Urinary bladder (tissue), 4 donors: ENCODE measurements at places on chromosomes 2 and 18. TPM values are rescaled to one million over a fixed set of nuclear protein-coding genes. Genes with fewer than 3 reads are reported as not detected.

Gene KCNIP3
- 6.1 TPM for total RNA-seq

Gene RAB31
- total RNA-seq, result 37.1 TPM

DNA sequence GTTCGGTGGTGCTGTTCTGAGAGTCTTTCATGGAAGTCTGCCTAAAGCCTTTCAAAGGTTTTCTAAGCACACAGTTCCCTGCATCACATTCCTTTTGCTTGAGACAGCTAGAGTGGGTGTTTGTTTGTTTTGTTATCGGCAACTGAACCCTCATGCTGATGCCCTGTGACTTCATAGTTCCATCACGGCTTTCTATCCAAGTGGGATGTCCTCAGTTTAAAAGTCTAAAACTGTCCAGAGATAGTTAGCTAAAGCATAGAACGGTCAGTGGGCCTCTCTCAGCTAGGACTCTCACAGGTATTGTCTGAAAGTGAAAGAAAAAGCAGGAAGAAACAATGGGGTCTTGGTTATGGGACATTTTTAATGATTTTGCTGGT is 337.3 kb downstream of the OSR1 start:
- DNase-seq, result no peak

Gene ELAC1
- total RNA-seq, result 7.3 TPM

Gene GCG
- total RNA-seq, result not detected

Gene PDIA6
- 166 TPM for total RNA-seq

- DNase-seq, result no peak
Measured at GRCh38 chr2:117982376-117983033, 31.4 kb downstream of the CCDC93 start.

DNA sequence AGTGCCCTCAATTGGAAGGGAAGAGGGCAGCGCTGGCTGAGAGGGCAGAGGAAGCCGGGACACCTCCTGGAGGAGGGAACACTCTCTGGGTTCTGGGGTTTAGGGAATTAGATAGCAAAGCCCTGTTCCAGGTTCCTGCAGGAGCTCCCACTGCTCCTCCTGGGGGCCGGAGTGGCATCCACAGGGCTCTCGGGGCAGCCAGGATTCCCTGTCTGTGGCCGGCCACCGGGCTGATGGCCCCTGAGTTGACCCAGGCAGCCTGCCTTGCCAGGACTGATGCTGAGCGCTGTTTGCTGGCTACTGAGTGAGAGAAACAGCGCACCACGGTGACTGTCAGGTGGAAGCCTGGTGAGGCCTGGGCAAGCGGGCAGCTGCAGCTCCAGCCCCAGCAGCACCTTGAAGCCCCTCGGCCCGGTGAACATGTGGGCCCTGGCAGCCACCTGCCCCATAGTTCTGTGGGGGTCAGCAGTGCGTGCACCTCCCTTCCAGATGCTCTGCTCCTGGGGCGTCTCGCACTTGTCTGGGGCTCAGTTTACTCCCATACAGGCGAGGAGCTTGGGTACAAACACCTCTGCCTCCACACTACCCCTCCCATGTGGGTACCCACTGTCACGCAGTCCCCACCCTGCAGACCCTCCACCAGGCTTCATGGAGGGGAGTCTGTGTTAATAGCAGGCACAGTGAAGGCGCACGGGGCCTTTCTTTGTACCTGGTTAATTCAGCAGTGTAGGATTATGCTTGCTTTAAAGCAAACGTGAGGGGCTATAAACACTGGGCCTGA is 7.7 kb upstream of the ALLC start:
- no peak for DNase-seq

Gene RAPGEF4
- 22.9 TPM for total RNA-seq

- DNase-seq, result no peak
Measured at GRCh38 chr2:10222-10875, 36.0 kb downstream of the FAM110C start.

DNA sequence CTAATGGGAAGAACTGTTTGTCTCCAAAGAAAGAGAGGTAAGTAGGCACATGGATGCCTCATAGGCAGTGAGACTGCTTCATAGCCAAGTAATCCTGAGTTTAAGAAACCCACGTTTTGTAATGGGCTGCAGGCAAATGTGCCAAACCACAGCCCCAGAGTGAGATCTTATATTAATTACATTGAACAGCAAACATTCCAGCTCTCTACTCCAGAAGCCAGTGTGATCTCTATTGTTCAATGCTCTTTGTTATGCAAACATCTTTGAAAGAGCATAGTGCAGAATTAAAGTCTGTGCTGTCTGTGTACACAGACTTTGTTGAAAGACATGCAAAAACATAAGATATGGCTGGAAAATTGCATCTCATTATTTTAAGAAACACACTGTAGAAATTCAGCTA is 720.8 kb upstream of the REG3G start:
- no peak for DNase-seq

Gene CHCHD5
- total RNA-seq, result 3.4 TPM

- DNase-seq, result no peak
Measured at GRCh38 chr2:216996279-216996845, 136.5 kb upstream of the TNP1 start.

Gene TMEM178A
- total RNA-seq, result 5.2 TPM

DNA sequence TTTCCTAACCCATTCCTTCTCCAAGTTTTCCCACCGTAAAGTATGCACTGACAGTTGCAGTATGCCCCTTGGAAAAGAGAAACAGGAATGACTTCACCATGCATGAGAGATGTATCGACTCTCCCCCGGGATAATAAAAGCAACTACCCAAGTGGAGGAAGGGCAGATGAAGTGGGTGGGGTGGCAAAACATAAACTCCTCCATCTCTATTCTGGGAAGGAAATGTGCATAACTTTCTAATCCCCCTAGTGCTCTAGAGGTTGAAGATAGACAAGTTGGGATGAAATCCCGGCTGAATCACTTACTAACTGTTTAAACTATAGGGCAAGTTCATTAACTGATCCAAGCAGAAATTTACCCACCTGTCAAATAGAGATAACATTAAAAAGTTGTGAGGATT is 89.2 kb downstream of the PIGN start:
- no peak for DNase-seq

Gene SLC16A14
- 13.7 TPM for total RNA-seq

DNA sequence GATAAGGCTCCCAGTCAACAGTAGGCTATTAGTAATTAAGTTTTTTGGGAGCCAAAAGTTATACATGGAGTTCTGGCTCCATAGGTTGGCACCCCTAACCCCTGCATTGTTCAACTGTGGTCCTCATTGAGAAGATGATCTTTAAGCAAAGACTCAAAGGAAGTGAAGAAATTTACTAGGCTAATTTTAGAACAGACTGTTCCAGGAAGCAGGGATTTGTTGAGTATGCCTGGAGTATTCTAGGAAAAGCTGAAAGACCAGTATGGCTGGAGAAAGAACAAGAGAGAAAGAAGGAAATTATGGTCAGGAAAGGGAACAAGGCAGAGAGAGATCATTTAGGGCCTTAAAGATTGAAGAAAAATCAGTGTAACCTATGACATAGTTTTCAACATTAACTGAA is 125.1 kb downstream of the PMAIP1 start:
- DNase-seq, result no peak

- no peak for DNase-seq
Measured at GRCh38 chr2:240527153-240527750, 30.5 kb downstream of the ANKMY1 start.

- DNase-seq, result no peak
Measured at GRCh38 chr2:3483227-3483985, 35.9 kb downstream of the ADI1 start.

Gene SP140L
- total RNA-seq, result 16.8 TPM

DNA sequence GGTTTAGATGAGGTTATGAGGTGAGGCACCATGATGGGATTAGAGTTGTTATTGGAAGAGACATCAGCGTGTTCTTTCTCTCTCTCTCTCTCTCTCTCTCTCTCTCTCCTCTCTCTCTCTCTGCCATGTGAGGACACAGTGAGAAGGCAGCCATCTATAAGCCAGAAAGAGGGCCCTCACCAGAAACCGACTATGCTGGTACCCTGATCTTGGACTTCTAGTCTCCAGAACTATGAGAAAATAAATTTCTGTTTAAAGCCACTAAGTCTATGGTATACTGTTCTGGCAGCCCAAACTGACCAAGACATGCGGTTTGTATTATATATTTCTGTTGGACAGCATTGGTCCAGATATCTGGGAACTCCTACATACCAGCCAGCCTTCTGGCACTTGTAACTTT is 3.5 kb upstream of the LIPG start:
- DNase-seq, result no peak

Gene KLHL41
- total RNA-seq, result 88.7 TPM

GRCh38 chr2:17171446-17172049 is 346.7 kb downstream of the RAD51AP2 start:
- DNase-seq, result no peak

Gene VWA3B
- 0.48 TPM for total RNA-seq

- DNase-seq, result no peak
Measured at GRCh38 chr18:23107718-23108117, 27.6 kb upstream of the CABLES1 start.

Gene CFC1
- total RNA-seq, result not detected

DNA sequence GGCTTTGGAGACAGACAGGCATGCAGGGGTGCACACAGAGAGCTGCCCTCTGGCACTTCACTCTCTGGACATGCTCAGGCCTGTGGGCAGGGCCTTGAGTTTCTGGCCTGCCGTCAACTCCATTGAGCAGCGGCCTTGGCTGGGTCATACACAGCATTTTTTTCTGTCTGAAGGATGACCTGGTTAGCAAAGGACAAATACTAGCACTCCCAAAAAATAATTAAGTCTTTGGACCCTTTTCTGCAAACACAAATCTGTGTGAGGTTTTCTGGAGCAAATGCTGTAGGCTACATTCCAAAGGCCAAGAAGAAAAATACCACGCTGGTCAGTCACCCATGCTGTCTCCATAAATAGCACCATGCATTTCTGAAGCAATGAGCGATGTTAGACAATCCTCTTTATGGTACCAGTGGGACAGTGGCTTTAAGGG is 124.7 kb upstream of the CTAGE1 start:
- DNase-seq, result no peak

Gene UGT1A10
- total RNA-seq, result not detected

Gene STK16
- total RNA-seq, result 11.2 TPM

Gene FOXD4L1
- total RNA-seq, result not detected

DNA sequence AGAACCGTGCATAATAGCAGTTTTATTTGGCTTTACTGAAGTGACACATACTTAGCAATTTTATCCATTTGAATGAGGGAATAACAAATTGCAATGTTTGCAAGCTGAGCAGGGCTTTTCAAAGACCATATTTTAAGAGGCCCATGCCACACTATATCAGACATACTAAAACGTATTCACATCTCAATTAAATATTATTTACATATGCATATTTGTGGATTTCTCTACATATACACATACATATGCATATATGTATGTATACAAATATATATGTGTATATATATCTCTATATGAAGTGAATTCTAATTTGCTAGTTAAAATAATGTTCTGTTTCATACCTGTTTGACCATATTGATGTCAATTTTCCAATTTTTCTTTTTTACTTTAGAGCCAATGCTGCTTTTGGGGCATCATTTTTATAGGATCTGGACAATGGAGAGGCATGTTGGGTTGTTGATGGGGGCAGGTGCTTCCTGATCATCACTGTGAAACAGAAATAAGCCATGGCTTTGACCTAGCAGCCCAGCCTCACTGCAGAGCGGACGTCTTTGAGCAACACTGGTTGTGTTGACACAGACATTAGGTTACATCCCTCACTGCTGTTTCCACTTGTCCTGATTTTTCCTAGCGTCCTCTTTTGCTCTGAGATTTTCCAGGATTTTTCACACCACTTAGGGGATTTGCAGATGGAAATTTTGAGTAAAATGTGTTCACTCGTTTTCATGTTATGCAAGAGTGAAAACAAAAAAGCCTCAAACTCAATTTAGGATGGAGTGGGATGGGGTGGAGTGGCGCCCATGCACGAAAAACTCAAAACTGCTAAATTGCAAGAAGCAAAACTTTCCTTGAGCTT is 56.9 kb downstream of the RDH14 start:
- DNase-seq, result no peak

DNA sequence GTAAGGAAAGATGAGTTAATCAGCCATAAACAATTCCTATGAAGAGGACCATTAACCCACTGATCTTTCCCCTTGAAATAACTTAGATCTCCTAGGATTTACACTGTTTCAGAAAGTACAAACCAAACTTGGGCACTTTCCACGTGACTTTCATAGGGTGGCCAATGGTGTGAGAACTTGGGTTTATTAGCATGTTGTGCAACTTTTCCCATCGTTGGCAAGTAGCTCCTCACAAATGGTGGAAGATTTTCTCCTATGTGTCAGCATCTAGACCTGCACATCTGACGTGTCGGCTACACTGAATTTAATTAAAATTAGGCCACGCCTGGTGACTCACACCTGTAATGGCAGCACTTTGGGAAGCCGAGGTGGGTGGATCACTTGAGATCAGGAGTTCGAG is 116.3 kb downstream of the GALNT1 start:
- DNase-seq, result no peak

Gene REG3G
- total RNA-seq, result not detected

Gene RGPD3
- total RNA-seq, result 1.6 TPM

GRCh38 chr2:46813020-46813415 is 102.6 kb downstream of the MCFD2 start:
- DNase-seq, result no peak

DNA sequence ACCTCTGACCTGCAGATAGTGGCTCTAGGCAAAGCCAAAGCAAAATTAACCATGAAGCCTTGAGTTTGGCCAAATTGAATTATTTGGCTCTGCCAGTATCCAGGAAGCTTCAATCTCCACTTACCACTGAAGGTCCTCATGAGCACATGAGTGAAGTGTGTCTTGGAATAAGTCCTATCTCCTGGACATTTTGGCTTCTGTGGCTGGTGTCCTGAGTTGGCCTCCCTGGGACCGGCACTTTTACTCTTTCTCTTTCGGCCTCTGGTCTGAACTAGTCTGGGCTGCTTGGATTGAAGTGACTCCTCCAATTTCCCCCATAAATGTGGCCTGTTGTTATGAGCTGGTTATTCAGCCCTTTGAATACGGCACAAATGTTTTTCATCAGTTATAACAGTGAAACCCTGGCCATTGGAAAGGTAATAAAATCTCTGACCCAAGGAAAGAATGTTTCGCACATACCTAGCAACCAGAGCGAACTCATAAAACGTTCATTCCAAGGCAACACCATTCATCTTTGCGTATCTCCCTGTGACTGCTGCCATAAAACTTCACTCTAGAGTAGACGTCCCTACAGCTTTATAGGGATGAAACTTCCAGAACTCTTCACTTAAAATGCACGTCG is 216.4 kb downstream of the LPIN1 start:
- peak; percentile 62 for DNase-seq

DNA sequence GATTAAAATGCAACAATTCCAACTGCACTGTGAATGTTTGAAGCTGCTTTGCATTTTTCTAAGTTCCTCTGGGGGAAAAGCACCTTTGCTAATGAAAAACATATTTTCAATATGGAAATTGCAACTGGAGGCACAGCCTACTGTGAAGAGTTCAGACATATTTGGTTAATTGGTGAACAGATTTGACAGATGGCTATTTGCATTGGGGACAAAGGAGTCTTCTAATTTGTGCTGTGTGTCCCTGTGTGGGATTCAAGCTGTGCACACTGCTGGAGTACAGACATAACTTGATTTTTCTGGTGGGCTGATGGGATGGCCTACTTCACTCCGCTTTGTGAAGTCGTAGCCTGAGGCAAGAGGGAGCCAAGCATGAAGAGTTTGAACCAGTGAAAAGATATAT is 40.7 kb upstream of the ARHGAP25 start:
- DNase-seq, result no peak

Gene SPP2
- not detected for total RNA-seq

GRCh38 chr2:166591226-166591625 is 97.2 kb upstream of the SCN7A start:
- DNase-seq, result no peak

GRCh38 chr2:197298609-197299008 is 12.0 kb downstream of the ANKRD44 start:
- DNase-seq, result no peak

Gene VIL1
- not detected for total RNA-seq
